NCI-H748 treated with DMSO at 0.1 percent for 48 hours (cell line): ENCODE measurements at places on chromosomes 4 and X.
A peak's percentile ranks its signal among the peaks of the same experiment; 100 is the strongest.

DNA sequence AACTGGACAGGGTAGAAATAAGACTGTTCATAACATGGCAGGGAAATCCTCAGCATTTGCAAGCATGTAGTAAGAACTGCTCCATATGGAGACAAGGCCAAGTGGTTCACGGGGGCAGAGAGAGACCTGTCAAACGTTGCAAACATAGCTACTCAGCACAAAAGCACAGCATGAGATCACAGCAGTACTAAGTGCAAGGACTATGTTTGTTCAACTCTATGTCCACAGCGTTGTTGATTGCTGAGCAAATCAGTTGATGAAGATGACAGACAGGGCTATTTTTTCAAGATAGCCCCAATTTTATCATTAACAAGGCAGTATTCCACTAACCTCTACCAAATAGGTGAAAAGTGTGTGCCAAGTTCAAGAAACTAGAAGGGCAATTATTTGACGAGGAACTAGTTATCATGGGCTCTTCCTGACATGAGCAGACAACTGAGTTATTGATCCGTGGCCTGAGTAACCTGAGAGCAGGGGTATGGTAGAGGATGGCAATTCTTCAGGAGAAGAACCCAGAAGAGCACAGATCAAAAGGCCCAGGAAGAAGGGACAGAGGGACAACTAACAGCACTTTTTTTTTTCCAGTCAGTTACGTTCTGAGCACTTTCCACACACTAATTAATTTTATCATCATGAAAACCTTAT, 57.4 kb downstream of the SPOCK3 start:
- peak; percentile 85 for DNase-seq

DNA sequence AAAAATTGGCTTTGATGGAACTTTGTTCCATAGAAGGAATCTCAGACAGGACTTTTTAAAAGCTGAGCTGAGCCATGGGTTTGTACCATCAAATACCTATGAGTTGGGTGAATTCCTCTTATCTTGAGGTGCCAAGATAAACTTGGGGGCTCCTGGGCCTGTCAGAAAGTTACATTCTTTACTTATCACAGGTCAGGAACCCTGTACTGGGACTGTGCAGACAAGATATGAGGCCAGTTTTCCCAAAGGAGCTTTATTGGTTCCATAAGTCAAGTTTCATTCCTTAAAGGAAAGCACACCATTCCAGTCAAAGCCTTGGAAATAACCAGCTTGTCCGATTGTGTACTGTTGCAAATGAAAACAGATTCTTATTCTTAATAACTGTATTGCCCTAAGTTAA, 72.4 kb upstream of the PACRGL start:
- no peak for DNase-seq

GRCh38 chr4:13484749-13485221, 645 bp upstream of the RAB28 start:
- DNase-seq: peak; percentile 37

DNA sequence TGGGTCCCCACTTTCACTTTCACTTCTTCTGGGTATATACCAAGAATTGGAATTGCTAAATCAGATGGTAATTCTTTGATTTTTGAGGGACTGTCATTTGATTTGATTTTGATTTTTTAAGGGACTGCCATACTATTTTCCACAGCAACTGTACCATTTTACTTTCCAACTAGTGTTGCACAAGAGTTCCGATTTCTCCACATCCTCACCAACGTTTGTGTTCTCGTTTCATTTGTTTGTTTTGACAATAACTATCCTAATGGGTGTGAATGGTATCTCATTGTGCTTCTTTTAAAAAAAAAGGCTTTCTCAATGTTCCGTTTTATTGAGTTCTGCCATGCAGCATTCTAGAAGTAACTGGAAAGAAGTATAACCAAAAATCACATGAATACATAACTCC, 62.6 kb downstream of the C4orf46 start:
- no peak for DNase-seq

DNA sequence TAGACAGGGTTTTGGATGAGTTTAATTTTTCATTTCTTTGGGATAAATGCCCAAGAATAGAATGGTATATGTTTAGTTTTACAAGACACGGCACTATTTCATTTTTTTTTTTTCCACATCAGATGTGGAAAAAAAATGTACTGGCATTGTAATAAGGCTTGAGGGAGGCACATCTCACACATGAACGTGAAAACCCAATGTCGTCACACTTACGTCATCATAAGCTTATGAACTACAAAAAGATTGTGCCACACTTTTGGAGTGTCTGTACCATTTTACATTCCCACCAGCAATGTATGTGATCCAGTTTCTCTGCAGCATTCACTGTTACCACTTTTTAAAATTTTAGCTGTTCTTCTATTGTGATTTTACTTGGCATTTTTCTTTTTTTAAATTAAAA, 74.2 kb downstream of the TAF1 start:
- no peak for DNase-seq

DNA sequence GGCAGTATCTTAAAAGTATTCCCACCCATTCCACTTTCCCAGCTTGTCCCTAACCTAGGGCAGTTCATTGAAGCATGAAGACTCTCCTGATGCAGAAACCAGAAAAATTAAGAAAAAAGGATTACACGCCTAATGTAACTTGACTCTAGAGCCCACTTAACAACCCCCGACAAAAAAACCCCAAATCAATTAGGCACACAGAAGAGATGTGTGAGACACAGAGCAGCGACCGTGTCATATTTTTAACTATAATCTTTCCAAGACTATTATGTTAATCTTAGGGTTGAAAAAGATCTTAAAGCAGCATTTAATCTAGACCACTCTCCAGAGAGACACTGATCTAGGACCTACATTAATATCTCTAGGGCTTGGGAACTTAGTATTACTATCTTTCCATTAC, 1.3 kb downstream of the YTHDC1 start:
- DNase-seq: no peak

GRCh38 chr4:14237911-14238310, 610.4 kb upstream of the BOD1L1 start:
- no peak for DNase-seq

DNA sequence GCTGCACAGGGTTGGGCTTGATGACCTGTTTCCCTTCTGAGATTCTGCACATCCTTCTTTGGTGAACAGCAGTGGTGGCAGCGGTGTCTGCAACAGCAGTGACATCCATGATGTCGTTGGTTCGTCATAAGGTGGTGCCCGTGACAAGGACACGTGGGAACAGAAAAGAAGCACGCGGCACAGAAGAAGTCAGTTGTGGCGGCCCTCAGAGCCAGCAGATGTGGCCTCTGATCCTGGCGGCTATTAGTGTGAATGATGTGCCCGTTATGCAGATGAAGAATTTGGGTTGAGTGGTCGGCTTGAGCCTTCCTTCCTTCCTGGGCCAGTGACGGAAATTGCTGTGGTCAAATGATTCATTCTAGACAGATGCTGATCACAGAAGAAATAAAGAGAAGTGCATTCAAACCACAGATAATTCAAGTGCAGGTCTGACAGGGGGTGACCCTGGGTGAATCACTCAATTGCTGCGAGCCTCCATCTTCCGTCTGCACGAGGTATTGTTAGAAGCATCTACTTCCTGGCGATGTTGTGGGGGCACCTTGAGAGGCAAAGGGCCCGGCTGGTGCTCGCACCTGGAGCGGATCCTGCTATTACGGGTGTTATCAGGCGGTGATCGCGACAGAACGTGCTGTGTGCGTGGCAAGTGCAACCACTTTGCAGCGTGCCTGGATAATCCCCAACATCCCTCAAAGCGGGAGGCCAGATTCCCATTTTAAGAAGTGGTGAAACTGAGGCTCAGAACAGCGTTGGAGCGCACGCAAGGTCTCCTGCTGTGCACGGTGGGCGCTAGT, 215.2 kb upstream of the PSAPL1 start:
- no peak for DNase-seq

- no peak for DNase-seq
Observed at GRCh38 chr4:112130906-112131305, 14.3 kb upstream of the FAM241A start.

DNA sequence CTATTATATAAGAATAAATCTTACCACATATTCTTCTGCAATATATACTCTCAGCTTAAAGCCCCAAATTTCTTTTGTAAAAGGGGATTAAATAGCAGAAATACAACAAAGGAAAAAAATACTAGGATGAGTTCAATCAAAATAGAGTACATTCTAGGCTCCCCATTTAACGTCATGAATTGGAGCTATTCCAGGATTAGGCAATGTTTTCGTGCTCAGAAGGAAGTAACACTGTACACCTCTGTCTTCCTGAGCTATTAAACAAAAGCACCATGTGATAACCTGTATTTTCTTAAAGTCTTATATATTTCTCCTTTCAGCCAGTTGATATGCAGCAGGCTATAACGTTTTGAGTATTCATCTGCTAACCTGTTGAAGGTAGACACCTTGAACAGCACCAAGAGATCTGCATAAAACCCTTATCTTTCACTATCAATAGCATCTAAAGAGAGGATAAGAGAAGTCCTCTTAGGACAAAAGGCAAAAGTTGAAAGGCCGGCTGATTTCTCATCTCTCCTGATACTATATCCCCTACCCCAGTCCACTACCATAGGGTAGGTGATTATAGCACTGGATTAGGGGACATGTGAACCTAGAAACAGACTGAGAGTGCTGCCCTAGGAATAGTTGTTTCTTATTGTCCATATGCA, 31.5 kb downstream of the TEC start:
- DNase-seq: no peak

GRCh38 chrX:44872821-44873414, at the start of gene KDM6A:
TSS of gene KDM6A (plus strand) at chrX:44873188. CDS start at chrX:44873552, 364 bp downstream.
- DNase-seq: peak; percentile 88

- DNase-seq: no peak
Observed at GRCh38 chr4:17347445-17347844, 164.4 kb downstream of the QDPR start.

DNA sequence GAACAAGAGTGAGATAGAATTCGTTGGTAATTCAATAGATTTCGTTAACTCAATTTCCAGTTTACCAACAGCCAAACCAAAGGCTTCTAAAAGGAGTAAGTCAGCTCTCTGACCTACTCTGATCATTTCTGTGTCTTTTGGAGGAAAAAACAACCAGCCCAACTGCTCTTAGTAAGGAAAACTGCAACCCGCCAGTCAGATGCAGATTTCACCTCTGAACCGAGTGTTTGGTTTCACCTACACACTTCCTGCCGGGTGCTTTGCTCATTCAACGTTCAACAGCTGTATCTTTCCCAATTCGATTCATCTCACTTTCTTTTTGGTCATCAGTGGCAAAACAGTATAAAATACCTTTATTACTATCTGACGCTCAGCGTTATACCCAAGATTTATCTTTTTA, 24.5 kb downstream of the TMSB4X start:
- DNase-seq: no peak

- DNase-seq: no peak
Observed at GRCh38 chr4:59814402-59815010, 1385.6 kb upstream of the ADGRL3 start.

DNA sequence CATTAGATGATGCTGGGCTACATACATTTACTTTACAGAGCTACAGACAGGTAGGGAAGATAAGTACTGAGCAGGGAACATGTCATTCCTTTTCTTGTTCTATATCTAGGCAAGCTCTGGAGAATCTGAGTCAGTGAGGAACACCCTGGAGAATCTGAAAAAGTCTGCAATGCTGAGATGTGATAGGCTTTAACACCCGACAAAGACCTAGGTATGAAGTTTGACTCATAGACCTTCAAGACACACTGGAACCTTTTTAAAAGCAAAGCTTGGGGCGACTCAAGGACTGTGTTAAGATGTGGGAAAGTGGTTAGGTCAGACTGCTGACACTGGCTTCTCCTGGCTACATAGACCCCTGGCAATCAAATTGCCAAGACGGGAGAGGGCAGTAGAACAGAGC, 42.8 kb downstream of the OSTC start:
- DNase-seq: no peak

DNA sequence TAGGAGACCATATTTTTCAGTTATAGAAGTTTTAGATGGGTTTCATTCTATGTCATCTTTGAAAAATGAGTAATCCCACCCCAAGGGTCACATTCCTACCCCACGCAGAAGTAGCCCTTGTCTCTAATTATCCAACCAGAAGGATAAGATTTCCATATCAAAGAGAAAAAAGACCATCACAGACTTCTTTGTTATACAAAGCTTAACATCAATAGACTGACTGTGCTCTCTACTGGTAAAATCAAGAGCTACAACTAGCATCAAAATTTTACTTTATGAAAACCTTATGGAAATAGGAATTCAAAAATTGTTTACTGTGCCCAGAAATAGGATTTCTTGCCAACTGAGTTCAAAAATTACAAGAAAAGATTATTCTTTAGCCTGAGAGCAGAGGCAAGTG, 24.9 kb downstream of the TNMD start:
- no peak for DNase-seq

DNA sequence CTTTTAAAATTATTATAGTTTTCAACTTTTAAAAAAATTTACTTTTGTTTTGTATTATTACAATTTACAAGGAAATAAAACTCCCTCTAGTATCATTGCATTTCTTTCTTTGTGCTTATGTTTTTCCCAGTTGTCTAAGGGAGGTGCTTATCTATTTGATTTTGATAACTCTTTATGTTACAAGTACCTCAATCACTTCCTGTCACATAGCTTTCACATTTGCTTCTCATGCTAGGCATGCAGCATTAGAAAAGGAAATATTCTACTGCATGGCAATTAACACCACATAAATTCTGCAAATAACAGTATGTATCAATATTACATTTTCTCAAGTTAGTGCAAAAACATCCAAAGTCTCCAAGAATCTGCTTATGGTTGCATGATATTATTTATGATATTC, 180.3 kb upstream of the HS3ST1 start:
- DNase-seq: no peak

- DNase-seq: no peak
Observed at GRCh38 chr4:148152868-148153625, 289.2 kb downstream of the NR3C2 start.

DNA sequence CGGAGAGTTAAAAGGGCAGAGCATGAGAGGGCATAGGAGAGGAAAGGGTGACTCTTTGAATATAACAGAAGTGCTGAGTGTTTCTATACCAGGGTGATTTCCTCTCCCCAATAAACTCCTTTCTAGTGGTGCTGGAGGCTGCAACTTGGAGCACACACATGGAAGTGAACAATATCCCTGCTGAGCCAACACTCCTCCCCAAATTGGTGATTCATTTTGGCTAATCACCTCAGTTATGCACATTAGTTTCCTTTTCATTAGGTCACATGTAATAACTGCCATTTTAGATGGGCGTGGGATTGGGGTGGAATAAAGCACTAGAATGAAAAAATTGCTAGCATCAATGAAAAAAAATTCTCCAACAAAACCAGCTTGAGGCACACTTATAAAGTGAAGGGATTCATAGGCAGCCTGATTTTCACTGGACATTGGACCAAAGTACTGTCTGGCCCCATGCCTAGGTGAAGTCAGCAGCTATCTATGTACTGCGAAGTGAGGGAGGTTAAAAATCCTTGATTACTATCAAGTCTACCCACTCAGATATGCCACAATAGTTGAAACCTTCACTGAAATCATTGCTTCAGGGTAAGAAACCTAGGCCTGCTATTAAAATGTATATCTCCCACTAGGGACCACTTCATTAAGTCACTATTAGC, 174.0 kb downstream of the GLUD2 start:
- DNase-seq: no peak

DNA sequence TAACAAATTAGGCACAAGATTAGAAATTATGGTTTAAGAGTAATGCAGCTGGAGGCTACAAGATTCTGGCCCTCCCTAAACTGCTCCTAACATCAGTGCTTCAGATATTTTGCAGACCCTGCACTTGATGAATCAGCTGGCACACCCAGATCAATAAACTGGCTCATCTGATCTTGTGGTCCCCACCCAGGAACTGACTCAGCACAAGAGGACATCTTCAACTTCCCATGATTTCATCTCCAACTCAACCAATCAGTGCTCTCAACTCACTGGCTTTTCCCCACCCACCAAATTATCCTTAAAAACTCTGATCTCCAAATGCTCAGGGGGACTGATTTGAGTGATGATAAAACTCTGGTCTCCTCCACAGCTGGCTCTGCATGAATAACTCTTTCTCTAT, 21.7 kb upstream of the TMEM33 start:
- DNase-seq: no peak
